ENCODE measurements at places on chromosomes 6 and 20. TPM values are rescaled to one million over a fixed set of nuclear protein-coding genes. Genes with fewer than 3 reads are reported as not detected.

The TREML2 gene
- not detected for total RNA-seq

The DZANK1 gene
- 0.33 TPM for total RNA-seq

The PLAGL2 gene
- total RNA-seq: 2.4 TPM

The DEF6 gene
- total RNA-seq: 0.33 TPM

The MAK gene
- total RNA-seq: under 0.01 TPM

The SLC17A3 gene
- not detected for total RNA-seq

The C2 gene
- 0.17 TPM for total RNA-seq

The RMND1 gene
- total RNA-seq: 40.3 TPM

The ATP5F1E gene
- total RNA-seq: 77.9 TPM

The UST gene
- total RNA-seq: 0.65 TPM

The CST3 gene
- 141 TPM for total RNA-seq

The MC3R gene
- not detected for total RNA-seq

The PFDN4 gene
- total RNA-seq: 109 TPM

The MYMX gene
- not detected for total RNA-seq

The TNNC2 gene
- not detected for total RNA-seq

The FOXC1 gene
- 4.4 TPM for total RNA-seq

The MICB gene
- 7.5 TPM for total RNA-seq

The NHSL1 gene
- total RNA-seq: 42.2 TPM

The PRSS16 gene
- total RNA-seq: 0.09 TPM

The EDN1 gene
- 88.5 TPM for total RNA-seq
